ENCODE measurements at places on chromosomes 7 and 10.

DNA sequence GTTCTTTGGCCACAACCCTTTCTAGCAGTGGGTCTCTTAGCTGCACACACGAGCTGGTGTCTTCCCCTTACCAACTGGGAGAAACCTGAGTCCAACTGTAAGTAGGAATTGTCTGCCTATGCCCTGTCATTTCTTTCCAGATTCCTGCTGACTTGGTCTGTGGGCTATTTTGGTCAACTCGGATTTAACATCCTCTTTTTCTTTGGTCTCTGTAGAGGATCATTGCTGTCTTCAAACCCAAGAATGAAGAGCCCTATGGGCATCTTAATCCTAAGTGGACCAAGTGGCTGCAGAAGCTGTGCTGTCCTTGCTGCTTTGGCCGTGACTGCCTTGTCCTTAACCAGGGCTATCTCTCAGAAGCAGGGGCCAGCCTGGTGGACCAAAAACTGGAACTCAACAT, 10.3 kb downstream of the PI4K2A start:
- DNase-seq: no peak

GRCh38 chr7:34357068-34357467, 300.9 kb upstream of the NPSR1 start:
- peak; percentile 74 for DNase-seq

DNA sequence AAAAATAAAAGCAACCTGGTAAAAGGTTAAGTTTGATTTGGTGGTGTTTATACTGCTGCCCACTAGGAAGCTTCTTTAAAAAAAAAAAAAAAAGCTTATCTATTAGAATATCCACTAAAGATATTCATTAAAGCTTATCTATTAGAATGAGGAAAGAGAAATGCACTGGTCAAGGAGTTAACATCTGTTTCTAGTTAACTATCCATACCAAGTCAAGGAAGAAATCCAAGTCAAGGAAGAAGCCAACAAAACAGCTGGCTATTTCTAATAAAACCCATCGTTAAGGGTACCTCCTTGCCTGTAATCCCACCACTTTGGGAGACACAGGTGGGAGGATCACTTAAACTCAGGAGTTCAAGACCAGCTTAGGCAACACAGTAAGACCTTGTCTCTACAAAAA, 82.6 kb downstream of the JMJD1C start:
- DNase-seq: no peak

DNA sequence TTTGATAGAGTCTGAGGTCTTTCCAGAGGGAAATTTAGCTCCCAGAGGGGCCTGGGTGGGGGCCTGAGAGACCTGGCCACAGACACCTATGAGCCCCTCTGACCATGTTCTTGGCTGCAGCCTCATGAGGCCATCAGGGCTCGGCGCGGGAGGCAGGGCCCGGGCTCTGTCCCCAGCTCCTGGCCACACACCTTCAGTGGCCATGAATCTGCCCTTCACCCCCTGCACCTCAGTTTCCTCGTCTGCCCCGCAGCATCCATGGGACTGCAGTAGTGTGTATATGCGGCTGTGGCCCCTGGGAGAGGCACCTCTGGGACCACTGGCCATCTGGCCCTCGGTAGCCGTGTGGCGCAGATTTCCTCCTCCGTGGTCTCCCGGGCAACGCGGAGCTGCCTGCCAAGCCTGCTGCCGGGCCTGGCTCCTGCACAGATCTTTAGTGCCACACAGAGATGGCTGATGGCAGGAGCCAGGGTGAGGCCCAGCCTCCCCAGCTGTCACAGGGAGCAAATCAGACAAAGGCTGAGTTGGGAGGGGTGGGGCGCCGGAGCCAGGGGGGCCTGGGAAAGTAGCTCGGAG, 23.6 kb upstream of the ADCYAP1R1 start:
- DNase-seq: no peak

GRCh38 chr10:71529207-71529827, 132.6 kb downstream of the CDH23 start:
- DNase-seq: no peak

DNA sequence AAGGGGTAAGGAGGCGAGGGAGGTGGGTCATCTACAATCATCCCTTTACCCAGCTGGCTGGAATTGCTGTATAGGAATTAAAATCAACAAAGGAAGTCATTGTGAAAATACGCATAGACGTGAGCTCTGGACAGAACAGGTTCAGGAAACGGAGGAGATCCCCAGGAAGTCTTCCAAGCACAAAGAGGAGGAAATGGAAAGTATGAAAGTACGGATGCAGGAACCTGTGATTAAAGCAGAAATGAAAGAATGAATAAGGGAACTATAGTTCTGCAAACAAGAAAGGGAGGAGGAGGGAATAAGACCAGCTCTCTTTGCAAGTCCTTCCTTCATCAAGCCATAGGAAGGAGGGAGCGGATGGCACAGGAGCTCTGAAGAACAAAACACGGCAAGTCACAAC, 61.8 kb downstream of the PYROXD2 start:
- no peak for DNase-seq

GRCh38 chr10:612696-613095, 76.8 kb downstream of the DIP2C start:
- no peak for DNase-seq

GRCh38 chr7:23971031-23971430, 261.0 kb downstream of the STK31 start:
- no peak for DNase-seq

GRCh38 chr10:28533186-28533564, 257 bp downstream of the WAC start:
- DNase-seq: no peak

DNA sequence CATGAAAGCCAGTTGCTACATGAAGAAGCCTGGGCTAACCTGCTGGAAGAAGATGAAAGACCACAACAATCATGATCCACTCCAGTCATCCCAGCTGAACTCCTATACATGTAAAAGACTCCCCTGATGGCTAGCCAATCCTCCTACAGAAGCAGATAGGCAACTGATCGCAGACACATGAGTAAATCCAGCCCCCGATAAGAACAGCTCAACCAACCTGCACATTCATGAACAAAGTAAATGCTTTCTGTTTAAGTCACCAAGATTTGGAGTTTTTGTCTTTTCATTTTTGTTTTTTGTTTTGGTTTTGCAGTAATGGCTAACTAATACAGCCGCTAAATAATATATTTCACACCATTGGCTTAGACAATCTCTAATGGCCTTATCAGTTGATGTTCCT, 53.7 kb downstream of the PRLHR start:
- DNase-seq: no peak

DNA sequence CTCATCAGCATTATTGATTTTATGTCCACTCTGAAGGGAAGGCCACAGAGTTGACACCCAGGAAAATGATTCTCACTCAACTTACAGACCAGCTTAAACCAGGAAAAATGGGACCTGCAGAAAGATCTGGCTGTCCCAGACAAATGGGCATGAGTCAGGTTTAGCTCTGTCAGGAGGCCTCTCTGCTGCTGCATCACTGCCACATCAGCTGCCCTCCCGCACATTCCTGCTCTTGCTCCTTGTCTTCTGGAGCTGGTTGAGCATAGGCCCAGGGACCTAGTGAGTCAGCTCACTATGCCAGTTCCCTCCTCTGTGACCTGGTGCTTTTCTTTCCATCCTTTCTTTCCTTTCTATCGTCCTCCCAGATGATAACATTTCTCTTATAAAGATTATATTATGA, 18.8 kb upstream of the SMNDC1 start:
- DNase-seq: peak; percentile 92

DNA sequence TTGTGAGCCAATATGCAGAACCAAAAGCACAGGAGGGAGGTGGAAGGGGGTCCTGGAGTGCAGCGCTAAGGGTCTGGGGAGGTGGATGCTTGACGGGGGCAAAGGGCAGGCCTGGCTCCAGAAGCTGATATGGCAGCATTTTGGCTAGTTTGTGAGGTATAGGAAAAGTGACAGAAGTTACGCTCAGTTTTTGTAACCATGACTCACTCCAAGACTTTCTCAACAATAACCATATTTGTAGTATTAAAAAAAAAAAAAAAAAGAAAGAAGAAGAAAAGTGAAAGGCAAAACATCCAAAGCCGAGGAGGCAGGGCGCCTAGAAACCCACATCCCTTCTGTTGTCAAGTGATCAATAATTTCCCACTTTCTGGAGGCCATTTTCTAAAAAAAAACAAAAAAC, 92.3 kb downstream of the RNF216 start:
- peak; percentile 14 for DNase-seq

- no peak for DNase-seq
Observed at GRCh38 chr10:112644265-112644645, 197.2 kb downstream of the VTI1A start.

DNA sequence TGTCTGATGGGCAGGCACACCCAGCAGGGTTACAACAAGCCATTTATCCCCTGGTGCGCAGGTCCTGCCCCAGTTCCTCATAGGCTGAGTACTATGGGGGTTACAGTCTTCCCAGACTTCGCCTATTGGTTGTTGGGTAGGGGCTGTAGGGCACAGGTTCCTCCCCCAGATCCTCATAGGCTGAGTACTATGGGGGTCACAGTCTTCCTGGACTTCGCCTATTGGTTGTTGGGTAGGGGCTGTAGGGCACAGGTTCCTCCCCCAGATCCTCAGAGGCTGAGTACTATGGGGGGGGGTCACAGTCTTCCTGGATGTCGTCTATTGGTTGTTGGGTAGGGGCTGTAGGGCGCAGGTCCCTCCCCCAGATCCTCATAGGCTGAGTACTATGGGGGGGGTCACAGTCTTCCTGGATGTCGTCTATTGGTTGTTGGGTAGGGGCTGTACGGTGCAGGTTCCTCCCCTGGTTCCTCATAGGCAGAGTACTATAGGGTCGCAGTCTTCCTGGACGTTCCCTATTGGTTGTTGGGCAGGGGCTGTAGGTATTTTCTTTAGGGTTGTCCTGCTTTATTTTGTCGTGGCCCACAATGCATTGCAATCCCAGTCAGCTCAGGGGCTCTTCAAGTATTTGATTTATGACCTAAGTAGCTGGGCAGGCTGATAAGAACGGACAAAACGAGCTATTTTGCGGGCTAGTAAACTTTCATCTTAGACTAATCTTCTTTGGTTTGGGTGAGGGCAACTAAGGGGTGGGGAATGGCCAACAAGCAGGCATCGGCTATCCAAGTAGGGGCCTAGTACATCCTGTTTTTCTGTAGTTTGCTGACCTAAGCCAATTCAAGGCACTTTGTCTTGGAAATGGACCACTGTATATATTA, 3.4 kb downstream of the LRRC27 start:
- no peak for DNase-seq

DNA sequence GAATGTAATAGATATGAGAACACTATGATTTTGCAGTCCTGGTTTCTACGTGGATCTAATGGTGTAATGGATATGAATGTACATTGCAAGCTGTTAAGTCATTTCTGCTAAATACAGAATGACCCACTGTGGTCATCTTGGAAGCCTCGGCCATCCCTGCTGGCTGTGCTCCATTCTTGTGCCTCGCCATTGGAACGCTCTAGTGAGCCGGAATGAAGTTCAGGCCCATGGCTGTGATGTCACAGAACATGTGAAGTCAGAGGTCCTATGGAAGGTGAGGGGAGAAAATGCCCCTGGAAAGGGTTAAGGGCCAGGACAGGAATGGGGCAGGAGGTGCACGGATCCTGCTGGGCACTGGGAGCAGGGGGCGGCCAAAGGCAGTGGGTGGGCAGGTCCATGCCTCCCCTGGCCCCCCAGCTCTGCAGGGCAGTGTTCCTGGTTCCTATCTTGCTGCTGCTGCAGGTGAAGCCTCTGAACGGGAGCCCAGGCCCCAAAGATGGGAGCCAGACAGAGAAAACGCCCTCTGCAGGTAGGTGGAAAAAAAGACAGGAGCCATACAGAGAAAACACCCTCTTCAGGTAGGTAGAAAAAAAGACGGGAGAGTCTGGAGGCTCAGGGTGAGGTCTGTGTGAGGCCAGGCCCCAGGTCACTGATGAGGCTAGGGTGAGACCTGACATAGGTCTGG, at the start of gene LLCFC1:
LLCFC1 (plus strand) TSS at position 259 of the 685 bp plus-strand sequence; CDS start at position 397, 138 bp downstream.
- DNase-seq: no peak

DNA sequence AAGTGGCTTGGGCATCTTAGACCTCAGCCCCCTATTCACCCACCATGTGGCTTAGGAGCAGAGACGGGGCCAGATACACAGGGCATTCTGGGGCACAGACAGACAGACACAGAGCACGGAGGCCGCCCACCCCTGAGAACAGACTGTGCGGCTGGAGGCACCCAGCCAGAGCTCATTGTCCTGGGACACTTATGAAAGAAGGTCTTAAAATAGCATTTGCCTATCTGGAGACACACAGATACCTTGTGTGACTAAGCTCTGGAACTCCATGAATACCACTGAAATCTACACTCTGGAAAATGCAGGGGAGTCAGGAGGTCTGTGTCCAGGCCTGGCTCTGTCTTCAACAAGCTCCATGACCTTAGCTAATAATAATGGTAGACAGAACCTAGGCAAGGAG, 41.4 kb upstream of the ADO start:
- no peak for DNase-seq

- no peak for DNase-seq
Observed at GRCh38 chr7:100894860-100895700, 608 bp downstream of the ACHE start.

DNA sequence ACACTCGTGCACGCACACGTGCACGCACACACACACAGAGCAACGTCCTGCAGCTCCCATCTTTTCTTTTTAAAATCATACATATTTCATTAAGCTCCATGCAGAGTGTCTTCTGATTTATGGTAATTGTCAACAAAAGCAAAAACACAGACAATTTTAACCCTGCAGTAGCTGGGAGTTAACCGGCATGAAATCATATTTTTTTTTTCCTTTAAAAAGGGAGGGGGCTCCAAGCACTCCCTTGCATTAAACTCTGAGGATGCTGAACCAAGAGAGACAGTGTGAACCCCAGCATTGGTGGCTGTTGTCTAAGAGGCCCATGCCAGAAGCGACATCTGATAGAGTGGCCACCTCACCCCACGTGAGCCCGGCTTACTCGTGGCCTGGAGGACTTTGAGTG, 542.6 kb downstream of the DNAJB6 start:
- no peak for DNase-seq

DNA sequence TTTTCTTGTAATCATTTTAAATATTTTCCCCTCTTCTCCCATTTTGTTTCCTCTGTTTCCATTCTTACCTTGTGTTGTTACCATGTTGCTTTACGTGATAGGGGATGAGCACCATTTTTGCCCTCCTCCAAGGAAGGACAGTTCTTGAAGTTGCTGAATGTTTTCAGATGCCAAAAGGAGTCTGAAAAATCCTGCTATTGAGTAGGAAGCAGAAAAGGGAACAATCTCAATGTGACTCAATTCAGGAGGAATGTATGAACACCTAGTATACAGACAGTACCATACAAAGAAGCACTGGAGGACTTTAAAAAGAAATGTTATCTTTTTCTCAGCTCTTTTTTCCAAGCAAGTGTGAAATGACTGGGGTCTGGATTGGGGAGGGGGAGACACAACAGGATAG, 5.1 kb upstream of the NAMPT start:
- peak; percentile 50 for DNase-seq

GRCh38 chr10:14555807-14556206, 218.9 kb downstream of the FAM107B start:
- DNase-seq: no peak
